NCI-H774 (cell line): ENCODE measurements at places on chromosomes 3 and 15.

- DNase-seq: no peak
Observed at GRCh38 chr3:47984075-47984728, 32.0 kb downstream of the MAP4 start.

DNA sequence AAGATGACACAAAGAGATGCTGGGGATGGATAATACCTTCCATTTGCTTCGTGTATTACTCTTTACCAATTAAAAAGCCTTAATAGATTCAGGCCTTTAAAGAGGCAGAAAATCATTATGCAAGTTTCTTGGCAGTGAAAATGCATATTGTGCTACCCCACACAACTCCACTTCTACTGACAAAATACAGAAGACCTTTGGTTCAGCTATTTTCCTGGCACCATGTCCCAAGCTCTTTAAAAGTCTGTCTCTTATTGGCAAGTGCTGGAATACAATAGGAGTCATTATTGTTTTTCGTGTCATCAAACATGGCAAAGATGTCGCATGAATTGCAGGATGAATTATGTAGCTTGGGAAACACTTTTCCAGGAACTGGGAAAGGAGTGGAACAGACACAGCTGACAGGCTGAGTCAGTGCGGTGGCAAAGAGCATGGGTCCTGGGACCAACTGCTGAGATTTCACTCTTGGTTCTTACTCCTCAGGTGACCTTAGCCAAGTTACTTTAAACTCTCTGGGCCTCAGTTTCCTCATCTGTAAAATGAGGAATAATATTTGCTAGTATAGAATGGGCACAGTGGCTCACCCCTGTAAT lies 5.5 kb upstream of the TSPAN3 start:
- DNase-seq: no peak

DNA sequence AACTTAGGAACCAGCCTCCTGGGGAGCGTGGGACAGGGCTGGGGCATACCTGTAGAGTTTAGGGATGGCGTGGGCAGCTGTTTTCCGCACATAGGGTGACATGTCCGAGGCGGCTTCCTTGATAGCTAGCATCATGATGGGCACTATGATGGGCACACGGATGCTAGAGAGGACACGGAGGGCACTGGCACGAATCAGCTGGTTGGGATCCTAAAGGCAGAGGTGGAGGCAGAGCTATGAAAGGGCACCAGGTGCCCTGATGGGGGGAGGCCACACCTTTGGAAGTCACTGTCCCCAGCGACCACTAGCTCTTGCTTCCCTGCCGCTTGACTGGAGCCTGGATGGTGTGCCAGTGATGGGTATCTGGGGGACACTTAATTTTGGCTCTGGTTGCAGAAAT lies 28.3 kb downstream of the AP3B2 start:
- DNase-seq: no peak

GRCh38 chr3:169362868-169363267 lies 300.6 kb downstream of the MECOM start:
- DNase-seq: no peak

- DNase-seq: no peak
Observed at GRCh38 chr3:72158639-72159326, 373.8 kb upstream of the PROK2 start.

- no peak for DNase-seq
Observed at GRCh38 chr15:99961011-99961441, 227.8 kb upstream of the LYSMD4 start.

- DNase-seq: no peak
Observed at GRCh38 chr3:101144105-101144504, 150.9 kb upstream of the ABI3BP start.

DNA sequence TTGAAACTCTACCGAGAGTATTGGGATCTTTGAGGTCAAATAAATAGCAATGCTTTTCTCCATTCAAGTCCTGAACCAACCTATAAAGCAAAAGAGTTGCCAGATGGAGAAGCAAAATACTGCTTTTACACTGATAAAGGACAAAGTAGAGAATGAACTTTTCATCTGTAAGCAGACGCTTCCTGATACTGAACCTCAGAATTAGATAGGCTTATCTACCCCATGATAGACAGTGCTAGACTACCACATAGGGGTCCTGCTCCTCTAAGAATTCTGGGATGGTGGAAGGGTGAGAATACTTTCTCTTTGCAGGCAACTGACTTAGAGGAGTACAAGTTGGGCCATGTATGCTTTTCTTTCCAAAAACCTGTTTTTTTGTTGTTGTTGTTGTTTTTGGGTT lies 9.5 kb downstream of the SAXO2 start:
- DNase-seq: no peak

DNA sequence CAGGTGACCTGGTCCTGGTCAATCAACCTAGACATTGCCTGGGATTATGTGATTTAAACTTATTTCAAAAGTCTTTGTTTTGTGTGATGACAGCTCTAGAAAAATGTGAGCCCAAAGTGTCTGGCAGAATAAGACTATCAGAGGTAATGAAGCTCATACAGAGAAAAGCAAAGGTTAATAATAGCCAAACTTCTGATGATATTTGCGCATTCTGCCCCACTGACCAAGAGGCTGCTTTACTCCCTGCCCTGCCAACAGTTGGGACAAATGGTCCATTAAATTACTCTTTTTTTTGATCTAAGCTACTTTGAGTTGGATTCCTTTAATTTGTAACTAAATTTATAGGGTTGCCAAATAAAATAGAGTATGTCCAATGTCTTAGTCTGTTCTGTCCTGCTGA lies 911.2 kb downstream of the MCTP2 start:
- no peak for DNase-seq

DNA sequence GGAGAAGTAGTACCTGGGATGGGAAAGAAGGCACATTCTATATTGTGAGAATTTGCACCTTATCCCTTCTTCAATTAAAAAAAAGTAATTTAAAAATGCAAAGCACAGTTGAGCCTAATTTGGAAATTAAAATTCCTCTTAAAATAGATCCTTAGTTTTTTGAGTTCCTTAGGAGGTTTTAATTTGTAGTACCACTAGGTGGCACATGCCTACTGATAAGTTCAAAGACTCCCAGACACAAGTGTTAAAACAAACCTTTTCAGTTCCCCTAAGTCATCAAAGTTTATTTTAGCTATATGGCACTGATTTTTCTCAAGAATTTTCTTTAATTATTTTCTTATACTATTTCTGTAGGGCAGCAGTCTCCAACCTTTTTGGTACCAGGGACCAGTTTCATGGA lies 127.6 kb upstream of the AZI2 start:
- peak; percentile 22 for DNase-seq

DNA sequence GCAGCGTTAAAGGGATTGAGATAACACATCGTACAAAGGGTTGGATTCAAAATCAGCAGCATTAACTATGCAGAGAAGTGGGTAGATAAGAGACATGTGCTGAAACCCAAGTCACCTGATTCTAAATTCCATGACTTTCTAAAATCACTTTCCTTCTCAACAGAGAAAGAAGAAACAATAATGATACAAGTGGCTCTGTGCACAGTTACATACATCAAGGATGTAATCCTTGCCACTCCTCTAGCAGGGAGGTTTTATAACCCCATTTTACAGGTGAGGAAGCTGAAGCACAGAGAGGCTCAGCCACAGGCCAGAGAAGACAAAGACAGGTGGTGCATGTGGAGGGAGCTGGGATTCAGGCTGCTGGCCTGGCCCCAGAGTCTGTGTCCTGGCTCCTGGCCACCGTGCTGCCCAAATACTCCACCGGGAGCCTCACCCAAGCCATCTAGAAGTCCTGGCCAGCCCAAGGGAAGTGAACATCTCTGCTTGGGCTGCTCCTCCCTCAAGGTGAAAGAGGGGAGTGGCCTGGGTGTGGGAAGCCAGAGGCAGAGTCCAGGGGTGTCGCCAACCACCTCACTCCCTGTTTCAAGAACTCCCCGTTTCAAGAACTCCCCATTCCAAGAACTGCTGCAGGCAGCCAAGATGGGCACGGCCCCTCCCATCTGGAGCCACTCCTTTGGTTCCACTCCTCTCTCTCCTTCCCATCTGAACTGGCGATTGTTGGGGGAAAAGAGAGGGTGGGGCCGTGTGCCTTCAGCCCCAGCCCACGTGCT lies 147.1 kb downstream of the NUP210 start:
- DNase-seq: no peak

- no peak for DNase-seq
Observed at GRCh38 chr3:64143409-64144130, 81.7 kb downstream of the PRICKLE2 start.

DNA sequence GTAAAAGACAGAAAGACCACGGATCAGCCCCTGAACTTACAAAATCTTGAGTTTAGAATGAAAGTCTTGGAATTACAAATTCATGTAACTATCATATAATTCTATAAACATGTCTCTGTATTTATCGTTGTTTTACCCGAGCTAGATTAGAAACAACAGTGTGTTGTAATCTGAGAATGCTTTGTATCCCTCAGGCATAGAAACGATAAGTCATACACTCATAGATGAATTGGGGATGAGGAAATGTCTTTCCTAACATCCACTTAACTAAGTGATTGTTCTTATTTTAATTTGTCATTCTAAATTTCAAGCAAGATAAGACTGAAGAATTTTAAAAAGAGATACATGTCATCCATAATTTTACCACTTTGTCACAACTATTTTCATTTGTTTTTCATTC lies 165.3 kb downstream of the RYR3 start:
- no peak for DNase-seq

- DNase-seq: peak; percentile 38
Observed at GRCh38 chr15:36893276-36893675, 207.1 kb downstream of the MEIS2 start.

- DNase-seq: no peak
Observed at GRCh38 chr15:67109141-67110034, 44.0 kb downstream of the SMAD3 start.

GRCh38 chr3:35864871-35865270 lies 225.5 kb downstream of the ARPP21 start:
- no peak for DNase-seq

DNA sequence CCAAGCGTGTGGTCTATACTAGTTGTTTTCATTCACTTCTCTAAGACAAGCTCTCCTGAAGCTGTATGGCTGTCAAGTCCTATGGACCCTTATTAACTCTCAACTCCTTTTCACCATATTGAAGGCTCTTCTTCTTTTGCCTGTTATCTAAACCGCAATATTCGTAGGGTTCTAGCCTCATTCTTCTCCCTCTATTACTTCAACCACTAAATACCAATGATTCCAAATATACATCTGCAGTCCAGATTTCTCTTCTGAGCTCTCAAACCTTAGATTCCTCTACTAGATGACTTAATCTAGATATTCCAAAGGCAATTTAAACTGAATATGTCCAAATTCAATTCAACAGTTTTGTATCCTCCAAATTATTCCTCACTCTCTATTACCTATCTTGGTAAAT lies 24.6 kb downstream of the AQR start:
- DNase-seq: no peak
